NCI-H1436 (cell line): ENCODE measurements at places on chromosomes 16 and 17.

DNA sequence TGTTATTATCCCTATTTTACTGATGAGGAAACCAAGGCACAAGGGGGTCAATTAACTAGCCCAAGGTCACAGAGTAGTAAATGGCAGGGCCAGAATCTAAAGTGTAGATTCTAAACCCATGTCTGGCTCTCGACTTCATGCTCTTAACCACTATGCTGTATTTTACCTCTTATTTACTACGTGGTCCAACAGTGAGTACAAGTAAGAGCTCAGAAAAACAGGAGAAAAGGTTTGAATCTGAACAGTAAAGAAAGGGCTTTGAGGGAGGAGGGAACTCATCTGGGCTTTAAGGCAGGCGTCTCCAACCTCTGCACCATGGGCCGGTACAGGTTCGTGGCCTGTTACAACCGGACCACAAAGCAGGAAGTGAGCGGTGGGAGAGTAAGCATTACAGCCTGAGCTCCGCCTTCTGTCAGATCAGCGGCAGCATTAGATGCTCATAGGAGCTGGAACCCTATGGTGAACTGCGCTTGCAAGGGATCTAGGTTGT is 62.9 kb downstream of the SMURF2 start:
- no peak for DNase-seq

GRCh38 chr16:55036371-55036821 is 105.7 kb downstream of the IRX5 start:
- DNase-seq: no peak

DNA sequence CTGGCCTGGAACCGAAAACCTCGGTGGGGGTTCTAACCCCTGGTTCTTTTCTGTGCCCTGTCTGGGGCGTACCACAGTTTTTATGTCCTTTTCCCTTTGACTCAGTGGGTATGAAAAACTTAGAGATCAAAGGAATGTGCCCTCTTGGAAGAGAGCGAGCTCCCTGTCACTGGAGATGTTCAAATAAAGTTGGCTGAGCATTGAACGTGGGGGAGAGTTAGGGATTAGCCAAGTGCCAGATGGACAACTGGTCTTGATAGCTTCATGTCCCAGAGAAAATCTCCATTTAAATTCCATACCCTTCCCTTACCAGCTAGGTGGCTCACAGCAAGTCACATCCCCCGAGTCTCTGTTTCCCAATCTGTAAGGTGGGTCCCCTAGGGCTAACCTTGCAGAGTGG is 9.5 kb downstream of the ADGRG1 start:
- DNase-seq: no peak

DNA sequence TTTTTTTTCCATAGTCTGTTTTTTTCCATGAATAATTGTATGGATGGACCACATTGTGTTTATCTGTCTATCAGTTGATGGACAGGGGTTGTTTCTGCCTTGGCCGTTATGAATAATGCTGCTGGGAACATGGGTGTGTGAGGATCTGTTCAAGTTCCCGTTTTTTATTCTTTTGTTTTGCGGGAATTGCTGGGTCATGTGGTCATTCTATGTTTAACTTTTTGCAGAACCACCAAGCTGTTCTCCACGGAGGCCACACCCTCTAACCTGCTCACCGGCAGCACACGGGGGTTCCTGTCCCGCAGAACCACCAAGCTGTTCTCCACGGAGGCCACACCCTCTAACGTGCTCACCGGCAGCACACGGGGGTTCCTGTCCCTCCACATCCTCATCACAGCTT is 5.9 kb upstream of the MSLN start:
- no peak for DNase-seq

- no peak for DNase-seq
These were observed 68.2 kb downstream of the AP2B1 start for GRCh38 chr17:35655303-35655702.

- no peak for DNase-seq
These were observed 25.5 kb downstream of the MYOCD start for GRCh38 chr17:12691173-12691572.

GRCh38 chr16:1048442-1049112 is 24.0 kb upstream of the SSTR5 start:
- peak; percentile 31 for DNase-seq

- no peak for DNase-seq
These were observed 89.1 kb upstream of the TBX2 start for GRCh38 chr17:61310590-61310989.
